Type B pancreatic cell (in vitro differentiated cells): ENCODE measurements at places on chromosomes 13 and 19. TPM values are rescaled to one million over a fixed set of nuclear protein-coding genes. Genes with fewer than 3 reads are reported as not detected.

GRCh38 chr13:44305286-44305685 is 68.3 kb upstream of the SERP2 start:
- no peak for DNase-seq

- no peak for DNase-seq
Observed at GRCh38 chr13:65907666-65908525, 1322.2 kb downstream of the PCDH9 start.

- no peak for DNase-seq
Observed at GRCh38 chr13:23672616-23673015, 102.4 kb downstream of the TNFRSF19 start.

Gene TEKTIP1
- 1.3 and 3.4 TPM in 2 replicates for total RNA-seq

DNA sequence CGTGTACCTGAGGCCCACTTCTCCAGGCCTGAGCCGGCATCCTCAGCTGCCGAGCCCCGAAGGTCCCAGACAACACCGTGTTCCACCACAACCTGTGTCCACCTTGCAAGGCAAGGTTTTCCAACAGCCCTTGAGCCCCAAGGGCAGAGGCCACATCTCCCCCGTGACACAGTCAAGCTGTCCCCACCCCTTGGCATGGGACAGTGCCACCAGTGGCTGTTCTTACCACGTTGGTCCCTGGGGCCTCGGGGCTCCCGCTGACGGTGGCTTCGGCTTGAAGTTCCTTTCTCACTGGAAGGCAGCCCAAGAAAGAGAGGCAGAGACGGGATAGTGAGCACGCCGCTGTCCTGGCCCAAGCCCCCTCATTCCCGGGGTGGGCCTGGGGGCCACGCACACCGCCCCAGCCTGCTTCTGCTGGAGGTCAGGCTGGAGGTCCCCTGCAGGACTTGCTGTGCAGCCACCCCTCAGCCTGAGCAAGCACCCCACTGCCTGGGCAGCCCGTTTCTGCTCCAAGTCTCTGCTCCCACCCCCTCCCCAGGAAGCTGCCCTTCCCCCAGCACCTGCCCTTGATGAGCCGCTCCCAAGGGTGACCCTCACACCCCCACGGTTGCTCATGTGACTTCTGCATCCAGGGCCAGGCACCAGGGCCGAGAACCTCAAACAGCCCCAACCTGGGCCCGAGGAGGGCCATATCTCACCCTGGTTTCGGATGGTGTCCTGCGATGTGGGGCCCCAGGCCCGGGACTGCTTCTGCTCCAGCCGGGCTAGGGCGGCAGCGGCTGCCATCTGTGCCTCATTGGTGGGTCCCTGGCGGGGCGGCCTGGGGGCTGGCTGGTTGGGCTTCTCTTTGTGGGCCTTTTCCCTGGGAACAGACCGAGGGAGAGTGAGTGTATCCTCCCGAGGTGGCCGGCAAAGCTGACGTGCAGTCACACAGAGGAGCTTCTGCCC is 4.1 kb downstream of the UBXN6 start:
- DNase-seq = no peak

GRCh38 chr13:30429721-30430694 is 7.7 kb downstream of the UBE2L5 start:
- no peak for DNase-seq

Gene ACER1
- not detected in 2 replicates for total RNA-seq

Gene RUBCNL
- total RNA-seq = 1.1 TPM in 2 replicates
